Right cardiac atrium (tissue), 5 donors: ENCODE measurements at places on chromosomes 5 and 9. TPM values are rescaled to one million over a fixed set of nuclear protein-coding genes. Genes with fewer than 3 reads are reported as not detected.

The C5orf52 gene
- total RNA-seq: not detected

The ATOSB gene
- 19.5 TPM for total RNA-seq

The SPAG8 gene
- 4.6 TPM for total RNA-seq

The ZNF782 gene
- 2.9 TPM for total RNA-seq

The SOHLH1 gene
- total RNA-seq: not detected

The STKLD1 gene
- total RNA-seq: 1.0 TPM

The TEX48 gene
- total RNA-seq: not detected

The FAM221B gene
- total RNA-seq: not detected

The CCDC152 gene
- total RNA-seq: 4.7 TPM

The ORM2 gene
- not detected for total RNA-seq

The NUDT12 gene
- total RNA-seq: 11.2 TPM

The LCN9 gene
- total RNA-seq: not detected

The STPG3 gene
- total RNA-seq: not detected

The CHSY3 gene
- total RNA-seq: 3.6 TPM

The OBP2B gene
- total RNA-seq: not detected

The MEIKIN gene
- not detected for total RNA-seq

The MYO10 gene
- total RNA-seq: 4.3 TPM
